Cardiac muscle cell (in vitro differentiated cells and primary cell): ENCODE measurements at places on chromosomes 3 and 15. TPM values are rescaled to one million over a fixed set of nuclear protein-coding genes. Genes with fewer than 3 reads are reported as not detected.

DNA sequence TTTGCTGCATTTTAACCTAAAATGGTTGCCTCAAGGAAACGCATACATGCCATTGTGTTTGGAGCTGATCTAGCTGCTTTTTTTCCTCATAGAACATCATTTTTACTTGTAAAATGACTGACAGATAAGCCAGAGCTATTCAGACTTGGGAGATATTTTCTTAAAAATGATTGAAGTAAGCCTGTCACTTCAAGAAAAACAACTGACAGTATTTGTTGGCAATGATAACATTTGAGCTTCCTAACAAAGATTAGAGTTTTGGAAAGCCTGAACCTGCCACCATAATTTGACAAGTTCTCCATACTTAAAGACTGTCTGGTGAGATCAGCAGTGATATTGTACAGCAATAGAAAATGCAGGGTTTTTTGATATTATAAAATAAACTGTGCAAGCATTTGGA is 27.6 kb upstream of the MRPL3 start:
- DNase-seq = no peak

DNA sequence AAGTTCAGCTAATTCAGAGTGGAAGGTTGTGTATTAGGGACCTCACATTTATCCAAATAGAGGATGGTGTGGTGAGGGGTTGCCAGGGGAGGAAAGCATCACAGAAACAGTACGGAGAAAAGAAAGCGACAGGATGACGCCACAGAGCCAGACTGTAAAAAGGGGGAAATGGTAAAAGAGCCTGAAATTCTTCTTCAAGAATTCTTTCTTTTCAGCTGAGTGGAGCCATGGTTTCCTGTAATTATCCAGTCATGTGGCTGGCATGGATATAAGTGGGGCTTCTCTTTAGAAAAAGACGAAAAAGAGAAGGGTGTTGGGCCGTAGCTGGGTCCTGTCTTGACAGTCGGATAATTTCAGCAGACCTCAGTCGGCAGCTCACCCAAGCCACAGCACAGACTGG is 24.5 kb upstream of the PSMD6 start:
- DNase-seq = no peak

GRCh38 chr15:70379938-70380883 is 282.5 kb upstream of the TLE3 start:
- DNase-seq = no peak

DNA sequence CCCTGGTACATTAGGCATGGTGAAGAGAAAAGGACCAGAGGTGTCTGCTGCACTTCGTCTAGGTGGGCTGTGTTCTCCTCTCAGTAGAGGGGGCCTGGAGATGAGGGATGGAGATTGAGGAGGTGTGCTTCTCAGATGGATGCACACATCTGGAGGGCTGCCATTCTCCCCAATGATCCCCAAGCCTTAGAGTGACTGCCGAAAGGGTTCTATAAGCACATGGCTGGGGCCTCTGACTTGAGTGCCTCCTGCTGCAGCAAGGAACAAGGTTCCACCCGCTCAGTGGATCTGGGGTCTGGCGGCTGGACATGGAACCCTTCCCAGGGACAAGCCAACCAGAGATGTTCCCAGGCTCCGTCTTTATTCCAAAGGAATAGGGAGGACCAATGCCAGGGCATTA is 66.8 kb downstream of the CPN2 start:
- no peak for DNase-seq

PLSCR5 gene
- total RNA-seq = 3.0 and 3.6 TPM in 2 replicates
